ENCODE measurements at places on chromosomes 7 and 10.

DNA sequence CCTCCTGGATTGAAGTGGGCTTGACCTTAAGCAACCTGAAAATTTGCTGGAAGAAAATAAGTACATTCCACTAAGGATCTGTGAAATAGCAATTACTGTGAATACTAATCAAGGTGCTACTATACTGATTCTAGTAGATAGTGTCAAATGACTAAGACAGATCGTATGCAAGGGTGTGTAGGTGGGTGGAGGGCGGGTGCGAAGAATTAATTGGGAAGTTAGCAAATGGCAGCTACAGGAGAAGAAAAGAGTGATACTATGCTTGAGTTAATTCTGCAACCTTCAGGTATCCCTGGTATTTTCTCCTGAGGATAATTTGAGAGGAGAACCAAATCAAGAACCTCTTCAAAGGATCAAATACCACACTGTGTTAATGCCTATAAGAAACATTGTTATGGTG is 501.9 kb downstream of the INHBA start:
- DNase-seq, result no peak

DNA sequence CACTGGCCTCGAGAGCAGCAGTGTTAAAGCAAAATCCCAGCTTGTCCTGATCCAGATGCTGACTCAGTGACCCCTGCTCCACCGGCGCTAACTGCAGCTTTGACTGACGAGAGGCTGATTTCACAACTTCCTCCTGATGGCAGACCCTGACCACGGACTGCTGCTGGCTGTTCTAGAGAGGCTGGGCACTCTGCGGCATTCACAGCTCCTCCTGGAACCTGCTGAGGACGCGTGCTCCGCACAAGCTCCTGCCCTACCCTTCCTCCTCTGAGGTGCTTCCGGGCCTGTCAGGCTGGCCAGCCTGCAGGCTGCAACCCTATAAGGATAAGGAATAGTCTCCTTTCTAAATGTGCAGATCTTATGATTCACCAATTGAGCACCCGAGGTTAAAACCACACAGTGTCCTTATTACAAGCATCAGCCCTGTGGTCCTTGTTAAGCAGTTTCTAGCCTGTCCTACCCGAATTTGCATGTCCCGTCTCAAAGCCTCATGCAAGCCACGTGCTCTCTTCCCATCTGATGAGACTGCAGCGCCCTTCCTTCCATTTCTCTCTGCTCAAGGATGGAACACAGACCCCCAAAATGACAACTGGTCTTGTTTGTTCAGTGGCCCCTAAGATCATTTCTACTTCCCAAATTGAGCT is 35.5 kb upstream of the NCAPG2 start:
- no peak for DNase-seq

DNA sequence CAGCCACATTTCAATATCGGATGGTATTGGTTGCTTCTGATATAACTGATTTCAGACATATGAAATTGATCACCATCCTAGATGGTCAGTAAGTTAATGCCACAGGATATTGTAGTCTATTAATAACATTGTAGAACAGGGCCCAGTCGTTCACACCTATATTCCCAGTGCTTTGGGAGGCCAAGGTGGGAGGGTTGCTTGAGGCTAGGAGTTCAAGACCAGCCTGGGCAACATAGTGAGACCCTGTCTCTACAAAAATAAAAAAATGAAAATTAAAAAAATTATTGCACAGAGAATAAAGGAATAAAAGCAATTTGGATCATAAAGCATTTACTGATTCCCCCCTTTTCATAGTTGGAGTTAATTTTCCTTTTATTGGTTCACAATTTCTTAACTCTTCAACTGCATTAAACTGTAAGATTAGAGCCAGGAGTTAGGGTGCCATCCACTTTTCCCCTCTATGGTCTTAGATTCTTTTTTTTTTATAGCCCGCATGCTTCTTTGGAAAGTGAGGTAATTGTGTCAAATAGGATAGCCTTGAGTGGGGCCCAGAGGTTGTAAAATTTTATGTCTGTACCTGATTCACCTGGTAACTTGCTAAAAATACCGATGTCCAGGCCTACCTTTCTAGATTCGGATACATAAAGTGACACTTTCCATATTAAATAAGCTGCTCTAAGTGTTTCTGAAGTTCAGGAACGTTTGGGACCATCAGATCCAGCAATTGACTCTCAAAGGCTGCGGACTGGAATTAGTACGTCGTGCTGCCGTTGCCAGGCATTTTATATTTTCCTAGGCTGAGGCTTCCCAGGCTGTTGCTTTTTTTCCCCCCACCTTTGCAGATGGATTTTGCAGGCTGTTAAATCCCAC is 24.7 kb downstream of the ADK start:
- no peak for DNase-seq

DNA sequence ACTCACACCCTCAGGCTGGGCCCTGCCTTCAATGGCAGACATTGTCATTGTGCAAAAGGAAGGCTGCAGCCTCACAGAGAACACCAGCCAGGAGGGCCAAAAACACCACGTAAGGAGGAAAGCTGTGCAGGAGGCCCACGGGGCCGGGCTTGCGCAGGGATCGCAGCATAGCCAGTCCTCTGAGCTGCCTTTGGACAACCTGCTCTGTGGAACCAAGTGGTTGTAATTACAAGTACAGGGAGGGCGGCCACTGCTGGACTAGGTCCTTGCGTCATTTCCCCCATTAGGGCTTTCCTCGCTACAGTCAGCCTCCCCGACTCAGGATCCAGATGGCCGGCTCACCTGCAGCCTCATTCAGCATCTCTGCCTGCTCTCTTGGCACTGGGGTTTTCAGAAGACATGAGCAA is 66.9 kb downstream of the FAM53B start:
- no peak for DNase-seq

DNA sequence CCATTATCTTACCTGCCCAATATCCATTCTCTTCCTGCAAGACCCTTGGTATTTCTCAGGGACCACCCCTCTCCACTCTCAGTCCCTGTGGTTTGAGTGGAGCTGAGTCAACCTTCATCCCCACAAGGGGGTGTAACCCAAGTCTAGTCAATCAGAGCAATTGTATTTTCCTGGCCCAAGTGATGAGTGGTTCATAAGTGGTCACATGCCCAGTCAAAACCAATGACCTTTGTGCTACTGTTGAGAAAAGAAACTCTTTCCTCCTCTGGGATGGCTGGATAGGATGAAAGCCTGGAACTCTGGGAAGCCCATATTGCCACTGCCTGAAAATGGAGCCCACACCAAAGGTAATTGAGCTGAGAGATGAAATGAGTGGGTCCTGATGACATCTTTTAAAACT is 93.6 kb downstream of the SNX10 start:
- DNase-seq, result no peak

DNA sequence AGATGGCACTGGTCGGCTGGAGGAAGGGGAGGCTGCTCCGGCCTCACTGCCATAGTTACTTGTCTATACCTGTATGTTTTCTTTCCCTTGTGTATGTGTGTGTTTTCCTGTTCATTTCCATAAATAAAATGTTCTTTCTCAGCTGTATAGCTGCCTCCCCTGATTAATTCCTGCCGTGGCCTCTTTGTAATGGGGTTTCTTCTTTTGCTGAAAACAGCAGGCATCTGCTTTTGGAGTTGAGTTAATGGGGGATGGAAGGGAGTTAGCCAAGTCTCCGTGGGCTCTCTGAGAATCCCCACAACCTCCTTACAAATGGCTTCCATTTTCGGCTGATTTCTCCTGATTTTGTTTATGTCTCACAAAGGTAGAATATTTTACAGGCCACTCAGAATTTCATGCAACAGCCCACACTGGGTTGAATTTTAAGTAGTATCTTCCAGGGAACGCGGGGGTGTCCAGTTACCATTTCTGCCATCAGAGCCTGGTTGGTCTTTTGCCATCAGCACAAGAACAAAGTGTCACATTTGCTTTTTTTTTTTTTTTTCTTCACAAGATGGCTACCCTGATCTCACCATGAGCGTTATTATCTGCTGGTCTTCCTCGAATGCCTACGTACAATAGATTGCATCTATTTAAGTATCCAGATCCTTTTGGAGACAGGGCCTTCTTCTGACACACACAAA is 88.1 kb upstream of the NRP1 start:
- DNase-seq, result no peak

- no peak for DNase-seq
These were observed 164.3 kb downstream of the SUGCT start for GRCh38 chr7:40299097-40299496.

- DNase-seq, result no peak
These were observed 261.2 kb downstream of the PPP1R3A start for GRCh38 chr7:113657603-113658002.

- DNase-seq, result no peak
These were observed 217.6 kb downstream of the GFRA1 start for GRCh38 chr10:116055252-116055916.

- no peak for DNase-seq
These were observed 36.0 kb upstream of the GLCCI1 start for GRCh38 chr7:7932553-7932952.

DNA sequence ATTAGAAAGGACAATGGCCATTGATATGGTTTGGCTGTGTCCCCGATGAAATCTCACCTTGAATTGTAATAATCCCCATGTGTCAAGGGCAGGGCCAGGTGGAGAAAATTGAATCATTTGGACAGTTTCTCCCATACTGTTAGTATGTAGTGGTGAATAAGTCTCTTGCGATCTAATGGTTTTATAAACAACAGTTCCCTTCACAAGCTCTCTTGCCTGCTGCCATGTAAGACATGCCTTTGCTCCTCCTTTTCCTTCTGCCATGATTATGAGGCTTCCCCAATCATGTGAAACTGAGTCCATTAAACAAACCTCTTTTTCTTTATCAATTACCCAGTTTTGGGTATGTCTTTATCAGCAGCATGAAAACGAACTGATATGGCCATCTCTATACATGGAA is 302.7 kb downstream of the SFMBT2 start:
- DNase-seq, result no peak

DNA sequence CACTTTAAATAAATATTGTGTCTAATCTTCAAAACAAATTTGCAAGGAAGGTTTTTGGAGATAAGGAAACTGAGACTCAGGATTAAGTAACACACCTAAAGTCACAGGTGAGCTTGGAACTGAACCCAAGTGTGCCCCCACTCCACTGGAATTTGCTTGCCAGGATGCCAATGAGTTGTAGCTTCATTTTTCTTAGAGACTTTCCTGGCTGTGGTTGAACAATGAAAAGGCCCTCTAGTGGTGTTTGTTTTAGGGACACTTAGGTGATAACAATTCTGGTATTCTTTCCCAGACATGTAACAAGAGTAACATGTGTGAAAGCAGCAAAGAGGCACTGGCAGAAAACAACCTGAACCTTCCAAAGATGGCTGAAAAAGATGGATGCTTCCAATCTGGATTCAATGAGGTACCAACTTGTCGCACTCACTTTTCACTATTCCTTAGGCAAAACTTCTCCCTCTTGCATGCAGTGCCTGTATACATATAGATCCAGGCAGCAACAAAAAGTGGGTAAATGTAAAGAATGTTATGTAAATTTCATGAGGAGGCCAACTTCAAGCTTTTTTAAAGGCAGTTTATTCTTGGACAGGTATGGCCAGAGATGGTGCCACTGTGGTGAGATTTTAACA is 1.5 kb downstream of the IL6 start:
- DNase-seq, result no peak

DNA sequence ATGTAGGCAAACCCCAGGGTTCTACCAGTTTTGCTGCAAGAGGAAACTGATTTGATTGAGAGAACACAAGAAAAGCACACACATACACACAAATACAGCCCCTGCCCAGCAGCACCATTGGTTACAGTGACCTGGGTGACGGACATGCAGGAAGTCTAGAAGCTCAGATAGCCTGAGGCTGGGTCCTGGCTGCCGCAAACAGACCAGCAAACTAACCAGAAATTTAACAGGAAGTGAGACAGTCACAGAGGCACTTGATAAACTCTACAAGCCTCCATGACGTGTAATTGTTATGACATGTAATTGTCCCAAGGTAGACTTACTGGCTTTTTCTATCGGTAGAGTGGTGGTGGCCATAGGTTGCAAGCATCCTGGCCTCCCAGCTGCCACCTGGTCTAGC is 58.9 kb downstream of the PRKAR2B start:
- DNase-seq, result no peak

- no peak for DNase-seq
These were observed 330.1 kb downstream of the ADARB2 start for GRCh38 chr10:1406967-1407945.

DNA sequence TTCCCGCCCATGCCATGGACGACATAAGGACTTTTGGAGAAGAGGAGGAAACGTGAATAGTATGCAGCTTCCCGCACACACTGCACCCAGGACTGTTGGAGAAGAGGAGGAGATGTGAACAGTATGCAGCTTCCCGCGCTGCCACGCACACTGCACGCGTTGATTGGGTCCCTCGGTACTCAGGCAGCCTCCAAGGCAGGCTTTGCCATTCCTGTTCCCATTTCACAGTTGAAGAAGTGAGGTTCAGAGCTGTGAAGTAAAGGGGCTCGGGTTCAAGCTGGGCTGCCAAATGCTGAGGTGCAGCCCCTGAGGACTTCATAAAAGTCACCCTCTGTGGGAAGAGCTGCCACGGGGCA is 147.9 kb upstream of the FAM20C start:
- no peak for DNase-seq

GRCh38 chr7:142012825-142013511 is 17.3 kb downstream of the MGAM start:
- DNase-seq, result no peak

GRCh38 chr10:88437411-88437810 is 145.7 kb downstream of the RNLS start:
- DNase-seq, result no peak

GRCh38 chr7:23469150-23469960 is 936 bp downstream of the IGF2BP3 start:
- DNase-seq, result no peak

DNA sequence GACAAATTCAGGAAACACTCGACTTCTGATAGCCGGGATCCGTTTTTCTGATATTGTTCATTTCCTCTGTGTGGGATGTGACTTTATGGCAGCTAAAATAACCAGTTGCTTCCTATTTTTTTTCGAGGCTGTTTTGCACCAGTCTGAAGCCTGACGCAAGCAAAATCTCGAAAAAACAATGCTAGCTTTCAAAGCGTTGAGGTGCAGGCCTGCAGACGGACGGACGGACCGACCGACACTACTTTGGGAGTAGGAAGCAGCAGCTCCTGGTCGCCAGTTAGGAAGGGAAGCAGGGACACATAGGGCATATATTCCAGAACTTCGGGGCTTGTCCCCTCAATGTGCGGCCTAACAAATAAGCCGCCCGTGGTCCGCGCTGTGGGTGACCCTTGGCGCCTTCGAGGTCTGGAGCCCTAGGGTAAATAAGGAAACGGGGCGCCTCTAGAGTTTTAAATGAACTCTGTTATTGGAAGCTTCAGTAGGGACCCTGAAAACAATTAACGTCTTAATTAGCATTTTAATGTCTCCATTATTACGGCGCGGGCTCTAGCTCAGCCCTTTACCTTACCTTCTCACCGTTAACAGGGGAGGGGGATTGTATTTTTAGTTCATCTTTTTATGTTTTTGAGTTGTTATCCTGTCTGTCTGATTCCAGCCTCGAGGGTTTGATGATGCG is 1.3 kb downstream of the HHEX start:
- no peak for DNase-seq

DNA sequence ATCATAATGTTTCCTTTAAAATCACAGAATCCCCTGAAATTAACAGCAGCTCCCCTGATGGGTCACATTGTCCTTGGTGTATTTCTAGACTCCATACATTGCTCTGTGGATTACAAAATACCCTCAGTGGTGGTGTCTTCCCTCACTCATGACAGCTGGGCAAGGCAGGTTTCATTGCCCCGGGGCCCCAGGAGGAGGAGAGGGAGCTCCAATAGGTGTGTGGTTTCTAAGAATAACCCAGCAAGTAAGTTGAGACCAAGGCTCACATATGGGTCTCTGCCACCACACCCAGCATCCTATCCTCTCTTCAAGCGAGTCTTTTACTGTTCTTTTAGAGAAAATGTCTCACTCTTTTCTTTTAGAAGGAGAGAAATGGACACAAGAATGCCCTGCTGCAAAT is 63.6 kb downstream of the PKD1L1 start:
- no peak for DNase-seq
